ENCODE measurements at places on chromosomes 5 and 9. TPM values are rescaled to one million over a fixed set of nuclear protein-coding genes. Genes with fewer than 3 reads are reported as not detected.

The NTRK2 gene
- polyA plus RNA-seq: not detected

The EXD3 gene
- 9.7 TPM for polyA plus RNA-seq

The SHLD3 gene
- 4.8 TPM for polyA plus RNA-seq

The CENPK gene
- 122 TPM for polyA plus RNA-seq

The CEP72 gene
- 12.5 TPM for polyA plus RNA-seq

The SLC6A3 gene
- polyA plus RNA-seq: 0.76 TPM

DNA sequence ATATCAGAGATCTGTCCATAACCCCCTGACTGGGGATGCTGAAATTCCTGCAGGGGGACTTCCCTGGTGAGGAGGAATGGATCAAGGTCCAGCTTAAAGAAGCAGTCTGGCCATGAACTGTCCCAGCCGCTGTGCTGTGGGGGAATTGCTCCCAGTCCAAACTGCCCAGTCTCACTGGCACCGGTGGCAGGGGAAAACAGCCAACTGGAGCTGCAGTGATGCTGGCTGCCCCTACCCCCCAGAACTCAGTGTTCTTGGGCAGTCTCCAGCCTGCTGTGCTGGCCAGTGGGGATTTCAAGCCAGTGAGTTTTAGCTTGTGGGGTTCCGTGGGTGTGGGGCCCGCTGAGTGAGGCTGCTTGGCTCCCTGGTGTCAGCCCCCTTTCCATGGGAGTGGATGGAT lies 306.5 kb upstream of the RPS23 start:
- no peak for DNase-seq

DNA sequence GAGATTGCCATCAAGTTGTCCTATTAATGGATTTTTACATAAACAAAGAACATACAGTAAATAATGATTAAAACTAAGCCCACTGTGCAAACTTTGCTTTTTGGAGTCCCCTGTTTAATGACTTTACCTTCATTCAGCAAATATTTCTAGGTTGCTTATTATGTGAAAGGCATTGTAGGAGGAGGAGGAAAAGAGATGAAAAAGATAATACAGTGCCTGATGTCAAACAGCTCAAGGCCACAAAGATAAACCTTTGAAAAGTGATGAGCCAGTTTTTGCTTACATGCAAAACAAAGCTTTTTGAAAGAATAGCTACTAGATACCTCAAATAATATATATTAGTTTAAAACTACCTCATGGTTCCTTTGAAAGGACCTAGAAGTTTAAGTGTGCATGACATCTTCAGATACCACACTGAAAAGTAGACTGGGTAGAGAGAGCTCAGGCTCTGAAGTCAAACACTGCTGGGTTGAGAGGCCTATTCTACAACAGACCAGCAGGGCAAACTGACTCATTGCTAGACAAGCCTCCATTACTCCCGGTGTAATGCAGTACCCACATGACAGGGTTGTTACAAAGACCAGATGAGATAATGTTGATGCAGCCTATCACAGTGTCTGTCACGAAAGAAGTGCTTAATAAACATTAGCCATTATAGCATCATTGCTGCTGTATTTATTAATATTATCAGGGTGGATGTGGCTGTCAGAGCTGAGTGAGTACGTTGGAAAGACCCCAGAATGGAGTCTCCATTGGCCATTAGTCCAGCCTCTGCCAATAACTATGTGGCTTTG lies 11.8 kb downstream of the DEPDC1B start:
- peak; percentile 66 for DNase-seq

GRCh38 chr9:105116052-105116868 lies 128.2 kb upstream of the SLC44A1 start:
- DNase-seq: peak; percentile 23

DNA sequence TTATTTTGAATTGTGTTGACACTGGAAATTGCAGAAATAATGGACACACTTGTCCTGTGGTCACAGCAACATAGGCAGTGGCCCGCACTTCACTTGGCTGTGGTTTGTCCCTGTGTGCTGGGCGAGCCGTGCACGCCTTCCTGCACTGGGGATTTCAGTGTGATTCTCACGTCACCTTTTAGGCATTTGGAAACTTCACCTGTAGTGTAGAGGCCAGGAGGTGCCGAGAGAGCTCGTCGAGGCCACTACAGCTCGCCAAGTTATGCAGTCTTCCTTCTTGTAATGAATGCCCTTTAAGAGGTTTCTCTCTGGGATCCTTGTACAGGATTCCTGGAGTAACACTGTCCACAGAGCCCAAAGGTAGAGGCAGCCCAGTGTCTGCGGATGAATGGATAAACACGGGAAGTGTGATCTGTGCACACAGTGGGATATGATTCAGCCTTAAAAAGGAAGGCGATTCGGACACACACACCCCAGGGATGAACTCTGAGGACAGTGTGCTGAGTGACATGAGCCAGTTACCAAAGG lies 14.7 kb downstream of the TRAF2 start:
- DNase-seq: no peak

DNA sequence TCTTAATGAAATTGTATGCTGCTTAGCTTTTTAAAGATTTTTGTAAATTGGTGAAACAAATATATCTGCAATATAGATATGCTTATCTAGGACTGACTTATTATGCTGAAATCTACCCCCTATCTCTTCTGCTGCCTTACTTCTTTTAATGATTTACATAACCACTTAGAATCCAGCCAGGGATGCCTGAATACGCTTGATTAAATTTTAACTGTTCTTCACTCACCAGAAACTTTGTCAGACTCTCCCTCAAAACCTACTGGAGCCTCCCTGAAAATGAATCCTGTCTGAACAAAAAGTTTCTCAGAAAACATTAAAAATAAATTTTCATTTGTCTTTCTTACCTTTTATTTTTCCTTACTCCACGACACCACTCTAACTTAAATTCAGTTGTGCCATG lies 111.7 kb downstream of the ST8SIA4 start:
- no peak for DNase-seq

DNA sequence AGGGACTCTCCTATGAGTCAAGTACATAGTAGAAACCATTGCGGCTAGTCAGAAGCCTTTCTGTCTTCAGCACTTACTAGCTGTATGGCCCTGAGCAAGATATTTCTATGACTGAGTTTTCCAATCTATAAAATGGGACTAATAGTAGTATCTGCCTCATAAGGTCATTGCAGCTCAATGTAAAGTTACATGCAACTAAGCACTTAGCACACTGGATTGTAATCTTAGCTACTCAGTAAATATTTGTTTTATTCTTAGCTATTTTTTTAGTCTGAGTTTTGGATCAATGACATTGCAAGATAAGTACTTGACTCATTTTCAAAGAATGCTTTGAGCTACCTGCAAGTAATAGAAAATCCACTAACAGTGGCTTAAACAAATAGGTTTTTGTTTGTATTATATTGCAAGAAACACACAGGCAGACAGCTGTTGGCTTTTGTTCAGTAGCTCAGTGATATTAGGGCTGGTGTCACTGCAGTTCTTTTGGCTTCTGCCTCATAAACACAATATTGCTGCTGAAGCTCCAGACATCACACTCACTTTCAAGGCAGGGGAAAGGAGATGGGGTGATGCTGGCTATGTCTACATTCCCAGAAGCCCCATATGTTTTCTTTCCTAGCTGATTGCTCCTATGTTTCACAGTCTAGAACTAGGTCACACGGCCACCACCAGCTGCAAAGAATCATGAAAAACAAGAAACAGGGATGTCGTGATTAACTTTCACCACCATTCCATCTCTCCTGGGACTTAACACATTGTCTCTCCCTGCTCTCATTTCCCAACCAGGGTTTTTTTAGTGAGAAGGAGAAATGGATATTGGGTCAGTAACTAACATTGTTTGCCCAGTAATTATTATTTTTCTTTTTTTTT lies 26.9 kb upstream of the FAT2 start:
- no peak for DNase-seq

DNA sequence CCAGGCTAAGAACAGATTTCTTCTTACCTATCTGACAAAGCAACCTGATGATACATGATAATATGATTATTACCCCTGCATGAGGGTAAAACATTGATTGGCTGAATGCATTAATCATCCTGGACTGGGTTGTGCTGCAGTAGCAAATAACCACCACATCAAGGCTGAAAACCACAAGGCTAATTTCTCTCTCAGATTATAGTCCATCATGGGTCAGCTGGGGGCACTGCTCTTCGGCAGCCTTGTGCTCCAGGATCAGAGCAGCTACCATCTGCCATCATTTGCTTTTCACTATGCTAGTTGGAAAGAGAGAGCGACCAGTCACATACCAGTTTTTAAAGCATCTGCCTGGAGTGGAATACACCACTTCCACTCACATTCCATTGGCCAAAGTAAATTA lies 383.5 kb downstream of the RASEF start:
- DNase-seq: peak; percentile 23

- no peak for DNase-seq
Observed at GRCh38 chr9:105232207-105232606, 12.2 kb upstream of the SLC44A1 start.

GRCh38 chr5:9625286-9625685 lies 4.9 kb downstream of the TAS2R1 start:
- no peak for DNase-seq

DNA sequence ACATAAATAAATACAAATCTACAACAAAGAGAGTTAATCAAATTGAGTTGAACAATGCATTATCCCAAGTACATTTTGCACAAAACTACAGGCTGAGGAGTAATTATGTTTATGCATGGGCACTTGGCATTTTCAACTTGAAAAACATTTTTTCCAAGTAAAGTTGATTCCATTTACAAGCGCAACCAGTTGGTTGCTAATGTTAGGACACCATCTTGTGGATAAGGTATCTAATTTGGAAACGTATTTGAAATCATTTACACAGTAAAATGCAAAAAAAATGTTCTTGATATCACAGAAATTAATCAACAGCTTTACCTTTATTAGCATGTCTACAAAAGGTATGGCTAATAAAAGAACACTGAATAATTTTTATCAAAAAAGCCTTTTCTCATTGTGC lies 18.8 kb downstream of the FTMT start:
- DNase-seq: peak; percentile 19

DNA sequence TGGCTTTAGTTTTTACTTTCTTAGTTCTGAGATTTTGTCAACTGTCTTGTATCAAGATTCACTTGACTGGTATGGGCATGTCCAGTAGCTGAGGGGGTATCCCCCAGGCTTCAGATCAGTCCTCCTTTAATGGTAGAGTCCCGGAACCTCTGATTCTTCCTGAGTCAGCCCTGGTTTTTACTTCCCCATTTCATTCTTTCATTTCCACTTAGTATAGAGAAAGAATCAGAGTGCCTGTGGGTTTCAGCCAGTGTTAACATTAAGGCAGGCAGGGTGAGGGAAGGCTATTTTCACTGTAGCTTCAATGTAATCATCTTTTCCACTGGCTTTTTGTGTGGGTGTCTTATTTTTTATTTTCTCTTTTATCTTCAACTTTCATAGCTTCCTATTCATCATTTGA lies 8.3 kb upstream of the COMMD10 start:
- no peak for DNase-seq

DNA sequence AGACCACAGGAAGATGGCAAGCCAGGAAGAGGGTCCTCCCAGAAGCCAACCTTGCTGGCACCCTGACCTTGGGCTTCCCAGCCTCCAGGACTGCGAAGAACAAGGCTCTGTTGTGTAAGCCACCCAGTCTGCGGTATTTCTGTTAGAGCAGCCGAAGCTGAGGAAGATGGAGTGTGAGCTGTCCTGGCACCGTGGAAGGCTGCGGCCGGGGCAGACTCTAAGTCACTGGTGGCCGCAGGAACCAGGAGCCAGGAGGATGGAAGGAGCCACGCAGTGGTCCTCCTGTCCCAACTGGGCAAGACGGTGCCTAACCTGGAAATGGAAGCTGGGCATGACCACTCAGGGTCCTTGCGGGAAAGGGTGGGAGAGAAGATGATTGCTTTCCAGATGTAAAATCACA lies 89.1 kb downstream of the ZNF354C start:
- DNase-seq: no peak

DNA sequence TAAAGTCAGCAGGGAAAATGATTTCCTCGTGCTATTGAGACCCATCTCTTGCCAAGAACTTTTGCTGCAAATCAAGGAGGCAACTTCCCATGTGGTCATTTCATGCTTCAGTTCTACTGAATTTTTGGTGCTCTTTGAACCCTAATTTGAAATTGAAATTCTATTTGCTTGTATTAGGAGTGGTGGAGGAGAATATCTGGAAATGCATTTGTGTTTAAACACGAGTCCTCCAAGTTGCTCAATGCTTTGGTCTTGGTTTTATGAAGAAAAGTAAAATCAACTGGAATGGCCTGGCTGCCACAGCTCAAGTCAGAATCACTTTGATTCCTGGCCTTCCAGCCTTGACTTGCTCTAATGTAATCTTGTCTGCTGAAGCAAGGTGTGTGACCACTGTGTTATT lies 613.2 kb downstream of the TLE1 start:
- DNase-seq: no peak

DNA sequence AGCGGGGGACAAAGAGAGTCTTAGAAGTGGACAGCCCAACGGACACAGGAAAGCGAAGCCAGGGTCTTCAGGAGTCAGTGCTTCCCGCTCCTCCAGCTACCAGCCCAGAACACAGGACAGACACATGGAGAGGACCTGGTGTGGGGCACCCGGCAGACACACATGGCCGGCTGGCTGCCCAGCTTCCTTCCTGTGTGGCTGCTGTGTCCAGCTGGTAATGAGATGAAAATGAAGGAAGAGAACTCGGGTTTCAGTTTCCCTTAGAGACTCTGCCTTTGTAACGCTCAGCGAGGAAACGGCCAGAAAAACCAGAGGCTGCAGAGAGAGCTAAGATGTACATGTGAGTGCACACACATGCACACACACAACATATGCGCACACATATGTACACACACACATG lies 87.5 kb downstream of the SECISBP2 start:
- DNase-seq: no peak

GRCh38 chr9:71472400-71472799 lies 295.9 kb downstream of the CEMIP2 start:
- no peak for DNase-seq

DNA sequence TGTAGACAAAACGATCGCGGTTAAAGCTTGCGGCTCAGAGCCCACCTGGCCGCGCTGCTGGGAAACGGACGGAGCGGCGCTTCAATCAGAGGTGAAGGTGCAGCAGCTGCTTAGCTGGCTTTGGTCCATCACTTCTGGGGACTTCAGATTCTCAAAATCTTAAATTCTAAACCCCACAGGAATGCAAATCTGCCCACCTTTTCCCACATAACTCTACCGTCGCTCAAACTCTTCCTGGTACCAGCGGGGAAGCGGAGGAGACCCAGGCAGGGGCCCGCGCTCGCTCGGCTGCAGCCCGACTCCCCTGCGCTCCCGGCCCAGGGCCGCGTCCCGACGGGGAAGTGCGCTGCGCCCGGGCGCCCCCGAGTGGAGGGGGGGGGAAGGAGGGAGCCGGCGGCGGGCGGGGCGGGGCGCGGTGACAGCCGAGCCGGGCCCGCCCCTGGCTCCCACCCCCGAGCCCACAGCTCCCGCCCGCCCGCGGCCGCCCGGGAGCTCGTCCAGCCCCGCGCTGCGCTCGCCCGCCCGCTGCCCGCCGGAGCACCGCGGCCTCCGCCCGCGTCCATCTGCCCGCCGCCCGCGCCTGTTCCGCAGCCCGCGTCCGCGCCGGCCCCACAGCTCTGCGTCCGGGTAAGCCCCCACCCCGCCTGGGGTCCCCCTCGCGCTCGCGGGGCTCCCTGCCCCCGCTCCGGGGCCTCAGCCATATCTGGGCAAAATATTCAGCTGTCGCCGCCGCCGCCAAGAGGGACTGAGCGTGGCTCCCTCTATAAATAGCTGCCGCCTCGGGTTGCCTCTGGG lies at the start of gene TMOD1:
TSS of gene TMOD1 (plus strand) at position 490 of the 795 bp plus-strand sequence. CDS start 22,523 bp downstream, outside the sequence.
- DNase-seq: peak; percentile 73
